ENCODE measurements at places on chromosomes 7 and 10. TPM values are rescaled to one million over a fixed set of nuclear protein-coding genes. Genes with fewer than 3 reads are reported as not detected.

The ZP3 gene
- total RNA-seq: 15.6 TPM

The MRC1 gene
- total RNA-seq: 0.02 TPM

The MKRN1 gene
- 64.8 TPM for total RNA-seq

The CTNNA3 gene
- not detected for total RNA-seq

The GOLGA7B gene
- total RNA-seq: 4.2 TPM

The CLDN4 gene
- 5.8 TPM for total RNA-seq

The TRIM50 gene
- total RNA-seq: not detected

The SPDYE6 gene
- not detected for total RNA-seq

The KIAA1217 gene
- 1.0 TPM for total RNA-seq

The KNDC1 gene
- 1.3 TPM for total RNA-seq

The UBTD1 gene
- total RNA-seq: 15.6 TPM

The MYH16 gene
- total RNA-seq: 0.25 TPM

The MYOF gene
- total RNA-seq: 278 TPM

The RFC2 gene
- 56.5 TPM for total RNA-seq

The TET1 gene
- total RNA-seq: 0.71 TPM

The CNPY1 gene
- total RNA-seq: not detected

The BEND7 gene
- 7.5 TPM for total RNA-seq

The FAM24B gene
- total RNA-seq: 12.1 TPM

The RADIL gene
- total RNA-seq: 1.7 TPM

The SMKR1 gene
- 7.8 TPM for total RNA-seq

The TMEM176B gene
- total RNA-seq: not detected

The GPR26 gene
- total RNA-seq: not detected

The LLCFC1 gene
- total RNA-seq: not detected

The CACUL1 gene
- 8.6 TPM for total RNA-seq

The AS3MT gene
- total RNA-seq: 2.6 TPM

The LDB3 gene
- total RNA-seq: 0.18 TPM

The CFAP58 gene
- total RNA-seq: 0.27 TPM

The HOXA5 gene
- 4.8 TPM for total RNA-seq

The TAS2R4 gene
- total RNA-seq: 0.11 TPM

The FAM25A gene
- total RNA-seq: not detected

The PAX4 gene
- not detected for total RNA-seq

The AMPH gene
- 0.12 TPM for total RNA-seq

The LIPF gene
- not detected for total RNA-seq

The ACTL6B gene
- total RNA-seq: not detected

The EBF3 gene
- total RNA-seq: 0.20 TPM

The NPY gene
- total RNA-seq: not detected

The IL2RA gene
- not detected for total RNA-seq

The CARD11 gene
- total RNA-seq: 2.7 TPM

The IPMK gene
- 3.9 TPM for total RNA-seq

The PRKG1 gene
- not detected for total RNA-seq

The TUBB8 gene
- 0.15 TPM for total RNA-seq

The KIN gene
- 13.3 TPM for total RNA-seq

The TMEM178B gene
- total RNA-seq: 1.3 TPM

The SLC16A12 gene
- total RNA-seq: 1.5 TPM

The CYP2E1 gene
- total RNA-seq: 0.11 TPM

The MXI1 gene
- total RNA-seq: 7.2 TPM

The CLEC5A gene
- total RNA-seq: not detected

The PPP1R17 gene
- total RNA-seq: not detected
